ENCODE measurements at places on chromosomes 7 and 10. TPM values are rescaled to one million over a fixed set of nuclear protein-coding genes. Genes with fewer than 3 reads are reported as not detected.
A peak's percentile ranks its signal among the peaks of the same experiment; 100 is the strongest.

GRCh38 chr10:821322-821721, 110.2 kb downstream of the LARP4B start:
- H3K36me3 ChIP-seq: peaks cover 52% of the 10 kb centered on the region
- H3K27ac ChIP-seq: no peak overlapping the region
- H3K4me1 ChIP-seq: no peaks in the 10 kb centered on the region
- no peak overlapping the region for H3K4me3 ChIP-seq
- DNase-seq: no peak
- no peaks in the 10 kb centered on the region for H3K27me3 ChIP-seq

Gene ZNF503
- 5.8 TPM for total RNA-seq

Gene CCL24
- not detected for total RNA-seq

DNA sequence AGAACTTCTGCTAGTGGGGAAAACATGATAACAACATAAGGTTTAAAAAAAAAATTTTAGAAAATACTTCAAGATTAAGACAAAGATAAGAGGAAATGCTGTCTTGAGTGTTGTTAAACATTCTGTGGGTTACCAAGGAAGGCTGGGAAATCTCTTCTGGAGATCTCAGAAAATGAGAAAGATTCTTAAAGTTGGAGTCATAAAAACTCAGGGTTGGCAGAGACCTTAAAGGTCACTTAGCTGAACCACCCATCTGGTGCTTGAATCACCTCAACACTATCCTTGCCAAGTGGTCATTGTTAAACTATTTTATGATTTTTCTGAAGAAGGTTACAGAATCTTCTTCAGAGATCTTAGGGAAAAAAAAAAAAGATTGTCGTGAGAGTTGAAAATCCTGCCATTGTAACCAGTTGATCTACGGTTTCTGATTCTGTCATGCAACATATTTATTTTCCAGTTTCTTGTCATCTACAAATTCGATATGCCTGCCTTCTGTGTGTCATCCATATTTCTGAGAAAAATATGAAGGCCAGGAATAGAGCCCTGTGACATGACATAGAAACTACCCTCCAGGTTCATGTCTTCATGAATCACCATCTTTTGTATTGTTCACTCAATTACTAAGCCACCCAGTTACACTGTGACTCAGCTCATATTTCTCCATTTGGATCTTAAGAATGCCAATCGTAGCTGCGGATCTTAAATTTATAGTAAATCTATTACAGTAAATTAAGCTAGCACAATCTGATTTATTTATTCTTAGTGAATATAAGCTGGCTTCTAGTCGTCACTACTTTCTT, 179.2 kb downstream of the ST7 start:
- DNase-seq: no peak
- no peak overlapping the region for H3K4me3 ChIP-seq
- no peaks in the 10 kb centered on the region for H3K4me1 ChIP-seq
- H3K27ac ChIP-seq: no peak overlapping the region
- no peaks in the 10 kb centered on the region for H3K27me3 ChIP-seq

DNA sequence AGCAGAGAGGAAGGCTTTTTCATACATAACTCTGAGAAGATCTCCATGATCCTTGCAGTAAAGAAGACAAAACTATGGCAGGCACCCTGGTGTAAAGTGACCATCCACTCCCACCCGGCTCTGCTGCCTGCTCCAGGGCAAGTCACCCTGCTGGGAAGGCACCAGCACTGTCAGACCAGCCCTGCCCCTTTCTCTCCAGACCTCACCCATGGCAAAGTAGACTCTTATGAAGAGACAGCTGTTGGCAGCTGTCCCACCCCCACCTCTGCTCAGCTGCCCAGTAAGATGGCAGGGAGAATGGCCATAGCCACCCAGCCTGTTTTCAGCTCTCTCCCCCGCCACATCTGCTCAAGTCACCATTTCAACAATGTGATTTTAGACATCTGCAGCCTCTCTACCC, 8.6 kb upstream of the ZMIZ2 start:
- H3K4me3 ChIP-seq: no peak overlapping the region
- no peaks in the 10 kb centered on the region for H3K27me3 ChIP-seq
- DNase-seq: no peak
- H3K27ac ChIP-seq: no peak overlapping the region
- H3K4me1 ChIP-seq: peaks cover 18% of the 10 kb centered on the region
- H3K36me3 ChIP-seq: no peaks in the 10 kb centered on the region

Gene ENO4
- total RNA-seq: not detected

Gene ATRNL1
- total RNA-seq: 0.04 TPM

DNA sequence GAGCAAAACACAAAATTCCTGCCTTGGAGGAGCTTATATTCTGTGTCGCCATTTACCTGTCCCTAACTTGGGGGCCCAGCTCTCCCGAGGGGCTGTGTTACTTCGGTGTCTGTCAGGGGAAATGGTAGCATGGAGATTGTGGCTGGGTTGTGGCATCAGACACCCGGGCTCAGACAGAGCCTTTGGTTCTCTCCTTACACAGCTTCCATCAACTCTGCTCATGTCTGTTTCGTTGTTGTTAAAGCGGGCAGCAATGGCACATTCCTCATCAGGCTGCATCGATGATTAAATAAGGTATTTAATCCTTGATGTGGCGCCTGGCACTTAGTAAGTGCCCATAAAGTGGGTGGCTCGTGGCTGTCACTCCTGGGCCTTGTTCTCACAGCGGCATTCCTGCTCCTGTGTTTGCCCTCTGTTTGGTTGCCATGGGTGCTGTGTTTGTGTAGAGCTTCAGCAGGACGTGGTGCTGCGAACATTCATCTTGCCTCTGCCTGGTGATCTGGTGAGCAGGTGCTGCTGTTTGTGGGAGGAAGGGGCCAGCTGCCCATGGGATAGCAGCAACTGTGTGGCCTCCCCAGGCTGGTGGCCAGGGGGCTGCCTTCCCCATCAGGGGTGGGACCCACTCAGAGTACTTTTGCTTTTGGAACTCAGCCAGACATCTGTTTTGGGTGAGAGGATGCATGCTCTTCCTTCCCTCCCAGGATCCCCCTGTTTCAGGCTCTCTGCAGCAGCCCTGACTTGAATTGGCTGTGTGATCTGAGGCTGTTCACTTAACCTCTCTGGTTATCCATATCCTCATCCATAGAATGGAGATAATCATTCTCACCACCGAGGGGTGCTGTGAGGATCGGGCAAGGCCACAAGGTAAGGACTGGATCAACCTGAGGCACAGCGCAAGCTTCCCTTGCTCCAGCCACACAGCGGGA, 207.2 kb upstream of the SVIL start:
- peak; percentile 56 for DNase-seq
- no peaks in the 10 kb centered on the region for H3K27me3 ChIP-seq
- no peak overlapping the region for H3K27ac ChIP-seq
- H3K36me3 ChIP-seq: no peaks in the 10 kb centered on the region

DNA sequence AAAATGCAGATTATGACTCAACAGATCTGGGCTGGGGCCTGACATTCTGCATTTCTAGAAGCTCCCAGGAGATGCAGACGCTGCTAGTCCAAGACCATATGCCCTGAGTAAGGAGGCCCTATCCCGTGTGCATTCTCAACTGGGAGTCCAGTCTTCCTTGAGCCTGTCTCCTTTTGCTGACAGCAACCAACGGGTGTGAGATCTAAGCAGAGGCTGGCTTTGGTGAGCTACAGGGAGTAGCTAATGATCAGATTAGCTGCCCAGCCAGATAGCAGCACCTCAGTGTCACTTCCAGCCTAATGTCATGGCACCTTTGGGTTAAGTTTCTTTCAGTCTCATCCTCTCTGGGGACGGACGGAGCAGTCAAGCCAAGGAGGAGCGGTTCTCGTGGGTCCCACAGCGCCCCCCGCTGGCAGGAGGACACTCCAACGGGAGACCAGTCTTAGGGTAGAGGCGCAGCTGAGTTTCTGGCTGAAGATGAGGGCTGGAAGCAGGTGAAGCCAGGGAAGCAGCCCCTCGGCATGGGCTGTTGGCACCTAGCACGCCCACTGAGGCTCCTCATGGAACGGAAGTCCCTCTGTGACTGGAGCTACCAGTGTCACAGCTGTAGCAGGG, 154.0 kb downstream of the CCDC3 start:
- no peak overlapping the region for H3K27ac ChIP-seq
- DNase-seq: no peak
- H3K4me3 ChIP-seq: no peak overlapping the region
- H3K36me3 ChIP-seq: no peaks in the 10 kb centered on the region
- H3K27me3 ChIP-seq: no peaks in the 10 kb centered on the region
- no peaks in the 10 kb centered on the region for H3K4me1 ChIP-seq

Gene ATP5MK
- 673 TPM for total RNA-seq

- no peak for DNase-seq
- H3K27me3 ChIP-seq: no peaks in the 10 kb centered on the region
- H3K4me1 ChIP-seq: no peaks in the 10 kb centered on the region
- H3K4me3 ChIP-seq: no peak overlapping the region
- H3K36me3 ChIP-seq: no peaks in the 10 kb centered on the region
- H3K27ac ChIP-seq: no peak overlapping the region
These were observed 36.1 kb upstream of the CCNY start for GRCh38 chr10:35300063-35300699.

DNA sequence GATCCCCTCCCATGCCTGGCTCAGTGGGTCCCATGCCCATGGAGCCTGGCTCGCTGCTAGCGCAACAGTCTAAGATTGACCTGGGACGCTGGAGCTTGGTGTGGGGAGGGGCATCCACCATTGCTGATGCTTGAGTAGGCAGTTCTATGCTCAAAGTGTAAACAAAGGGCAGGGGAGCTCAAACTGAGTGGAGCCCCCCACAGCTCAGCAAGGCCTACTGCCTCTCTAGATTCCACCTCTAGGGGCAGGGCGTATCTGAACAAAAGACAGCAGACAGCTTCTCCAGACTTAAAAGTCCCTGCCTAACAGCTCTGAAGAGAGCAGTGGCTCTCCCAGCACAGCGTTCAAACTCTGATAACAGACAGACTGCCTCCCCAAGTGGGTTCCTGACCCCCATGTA, 31.2 kb upstream of the FFAR4 start:
- H3K27me3 ChIP-seq: no peaks in the 10 kb centered on the region
- H3K4me1 ChIP-seq: peaks cover 11% of the 10 kb centered on the region
- no peak overlapping the region for H3K4me3 ChIP-seq
- DNase-seq: no peak
- no peak overlapping the region for H3K27ac ChIP-seq
